ENCODE measurements at places on chromosomes 3 and 15. TPM values are rescaled to one million over a fixed set of nuclear protein-coding genes. Genes with fewer than 3 reads are reported as not detected.
A peak's percentile ranks its signal among the peaks of the same experiment; 100 is the strongest.

- DNase-seq: no peak
Observed at GRCh38 chr3:97291901-97292300, 472.7 kb upstream of the ARL6 start.

DNA sequence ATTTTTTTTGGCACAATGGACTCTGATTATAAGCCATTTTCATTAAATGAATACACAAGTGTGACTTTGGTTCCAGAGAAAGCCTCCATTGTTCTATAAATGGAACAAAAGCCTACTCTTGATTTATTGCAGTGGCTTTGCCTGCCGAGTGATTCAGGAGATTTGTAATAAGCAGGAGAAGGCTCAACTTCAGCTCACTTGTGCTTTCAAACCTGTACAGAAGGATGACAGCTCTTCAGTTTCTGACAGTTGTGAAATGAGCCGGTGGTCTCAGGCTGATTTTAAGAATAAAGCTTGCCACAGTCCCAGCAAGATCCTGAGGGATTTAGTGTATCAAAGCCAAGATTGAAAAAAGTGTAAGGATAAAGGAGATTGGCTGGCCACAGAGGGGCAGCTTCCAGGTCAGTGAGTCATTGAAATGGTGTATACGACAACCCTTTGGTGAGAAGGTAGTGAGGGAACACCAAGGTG lies 438.8 kb upstream of the TGFBR2 start:
- no peak for DNase-seq

GRCh38 chr3:195751560-195751959 lies 30.8 kb downstream of the MUC20 start:
- no peak for DNase-seq

GRCh38 chr3:172908771-172909270 lies 158.3 kb downstream of the ECT2 start:
- no peak for DNase-seq

DNA sequence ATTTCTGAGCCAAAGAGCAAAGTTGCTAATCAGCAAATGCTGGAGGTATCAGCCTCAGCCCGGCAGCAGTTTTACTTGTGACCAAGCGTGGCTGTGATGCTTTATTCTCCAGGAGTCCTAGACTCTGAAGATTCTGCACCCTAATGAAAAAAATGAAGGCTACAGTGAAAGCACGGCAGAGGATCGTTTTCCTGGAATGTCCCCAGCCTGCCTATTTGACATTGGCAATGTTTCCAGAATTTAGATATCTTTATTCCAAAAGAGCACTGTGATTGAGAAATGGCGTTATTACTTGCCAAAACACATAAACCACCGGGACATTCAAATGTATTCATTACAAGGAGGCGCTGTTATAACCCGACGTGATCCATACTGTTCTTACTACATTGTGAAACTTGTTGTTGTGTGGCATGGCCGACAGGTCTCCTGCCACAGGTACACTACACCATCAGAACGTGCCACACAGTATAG lies 263.8 kb downstream of the SLCO3A1 start:
- no peak for DNase-seq

- DNase-seq: no peak
Observed at GRCh38 chr15:31523027-31523654, 196.5 kb downstream of the KLF13 start.

DNA sequence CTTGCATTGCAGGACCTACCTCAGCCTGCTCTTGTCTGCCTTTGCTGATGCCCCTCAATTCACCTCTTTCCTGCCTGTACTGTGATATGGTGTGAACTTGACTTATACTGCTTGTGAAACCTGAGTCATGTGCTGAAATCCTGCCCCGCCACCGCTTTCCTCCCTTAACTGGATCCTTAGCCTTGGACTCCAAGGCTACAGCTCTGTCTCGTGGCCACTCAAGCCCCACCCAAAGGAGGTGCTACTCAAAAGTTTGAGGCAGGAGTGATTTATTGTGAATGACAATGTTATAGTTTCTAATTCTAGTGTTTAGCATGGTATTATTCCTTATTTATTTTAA lies 56.1 kb downstream of the MYZAP start:
- peak; percentile 53 for DNase-seq

GRCh38 chr15:84834229-84834955 lies 17.2 kb downstream of the ALPK3 start:
- DNase-seq: no peak

DNA sequence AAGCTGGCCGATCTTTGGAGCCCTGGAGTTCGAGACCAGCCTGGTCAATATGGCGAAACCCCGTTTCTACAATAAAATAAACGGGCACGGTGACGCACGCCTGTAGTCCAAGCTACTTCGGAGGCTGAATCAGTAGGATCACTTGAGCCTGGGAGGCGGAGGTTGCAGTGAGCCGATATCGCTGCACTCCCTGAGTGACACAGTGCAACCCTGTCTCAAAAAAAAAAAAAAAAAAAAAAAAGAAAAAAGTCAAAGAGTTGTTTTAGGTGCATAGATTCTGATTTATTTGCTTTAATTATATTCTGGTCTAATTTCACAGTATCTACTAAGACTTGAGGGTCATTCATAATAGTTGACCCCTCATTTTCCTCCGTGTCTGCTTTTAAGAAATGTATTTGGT lies 1.7 kb downstream of the ARL13B start:
- no peak for DNase-seq

GRCh38 chr15:51342227-51342999 lies 958 bp downstream of the GLDN start:
- no peak for DNase-seq

DNA sequence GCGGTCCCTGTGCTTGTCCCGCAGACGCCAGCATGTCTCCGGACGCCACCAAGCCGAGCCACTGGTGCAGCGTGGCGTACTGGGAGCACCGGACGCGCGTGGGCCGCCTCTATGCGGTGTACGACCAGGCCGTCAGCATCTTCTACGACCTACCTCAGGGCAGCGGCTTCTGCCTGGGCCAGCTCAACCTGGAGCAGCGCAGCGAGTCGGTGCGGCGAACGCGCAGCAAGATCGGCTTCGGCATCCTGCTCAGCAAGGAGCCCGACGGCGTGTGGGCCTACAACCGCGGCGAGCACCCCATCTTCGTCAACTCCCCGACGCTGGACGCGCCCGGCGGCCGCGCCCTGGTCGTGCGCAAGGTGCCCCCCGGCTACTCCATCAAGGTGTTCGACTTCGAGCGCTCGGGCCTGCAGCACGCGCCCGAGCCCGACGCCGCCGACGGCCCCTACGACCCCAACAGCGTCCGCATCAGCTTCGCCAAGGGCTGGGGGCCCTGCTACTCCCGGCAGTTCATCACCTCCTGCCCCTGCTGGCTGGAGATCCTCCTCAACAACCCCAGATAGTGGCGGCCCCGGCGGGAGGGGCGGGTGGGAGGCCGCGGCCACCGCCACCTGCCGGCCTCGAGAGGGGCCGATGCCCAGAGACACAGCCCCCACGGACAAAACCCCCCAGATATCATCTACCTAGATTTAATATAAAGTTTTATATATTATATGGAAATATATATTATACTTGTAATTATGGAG lies 79.1 kb downstream of the SMAD6 start:
- no peak for DNase-seq

DNA sequence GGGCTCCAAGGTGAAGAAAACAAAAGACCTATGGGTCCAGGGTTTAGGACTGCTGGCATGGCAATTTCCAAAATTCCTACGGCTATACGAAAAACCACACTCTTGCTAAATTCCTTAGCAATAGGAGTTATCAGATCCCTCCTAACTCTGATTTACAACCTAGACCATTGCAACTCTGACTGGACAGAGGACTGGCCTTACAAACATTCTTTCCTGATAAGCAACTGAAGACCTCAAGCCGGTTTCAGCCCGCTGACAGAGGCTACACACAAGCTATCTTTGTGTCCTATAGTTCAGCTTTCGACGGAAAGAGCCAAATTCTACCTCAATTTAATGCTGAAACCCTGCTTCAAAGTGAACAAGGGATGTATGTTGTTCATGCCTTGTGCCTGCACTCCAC lies 38.3 kb upstream of the AGBL1 start:
- DNase-seq: no peak

DNA sequence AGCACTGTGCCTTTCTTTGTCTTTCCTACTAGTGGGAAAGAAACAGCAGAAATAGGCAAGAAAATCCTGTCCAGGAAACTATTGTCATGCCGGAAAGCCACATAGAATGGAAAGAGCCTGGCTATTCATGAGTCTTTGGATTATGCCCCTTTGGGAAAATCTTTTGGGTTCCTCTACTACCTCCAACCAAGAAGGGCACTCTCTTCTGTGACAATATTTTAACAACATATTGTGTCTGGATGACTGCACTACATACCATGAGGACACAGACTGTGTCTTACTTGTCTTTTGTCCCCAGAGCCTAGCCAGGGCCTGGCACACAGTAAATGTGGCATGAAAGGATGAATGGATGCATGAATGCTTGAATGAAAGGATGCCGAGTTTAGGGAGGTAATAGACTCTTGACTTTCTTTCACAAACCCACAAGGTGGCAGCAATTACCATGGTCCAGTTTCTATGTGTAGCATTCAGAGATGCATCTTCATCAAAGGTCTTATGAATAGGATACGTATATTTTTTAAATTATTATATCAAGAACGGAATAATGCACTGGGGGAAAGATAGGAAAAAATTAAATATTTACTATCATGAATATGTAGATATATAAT lies 30.3 kb downstream of the ARL14 start:
- peak; percentile 65 for DNase-seq

DNA sequence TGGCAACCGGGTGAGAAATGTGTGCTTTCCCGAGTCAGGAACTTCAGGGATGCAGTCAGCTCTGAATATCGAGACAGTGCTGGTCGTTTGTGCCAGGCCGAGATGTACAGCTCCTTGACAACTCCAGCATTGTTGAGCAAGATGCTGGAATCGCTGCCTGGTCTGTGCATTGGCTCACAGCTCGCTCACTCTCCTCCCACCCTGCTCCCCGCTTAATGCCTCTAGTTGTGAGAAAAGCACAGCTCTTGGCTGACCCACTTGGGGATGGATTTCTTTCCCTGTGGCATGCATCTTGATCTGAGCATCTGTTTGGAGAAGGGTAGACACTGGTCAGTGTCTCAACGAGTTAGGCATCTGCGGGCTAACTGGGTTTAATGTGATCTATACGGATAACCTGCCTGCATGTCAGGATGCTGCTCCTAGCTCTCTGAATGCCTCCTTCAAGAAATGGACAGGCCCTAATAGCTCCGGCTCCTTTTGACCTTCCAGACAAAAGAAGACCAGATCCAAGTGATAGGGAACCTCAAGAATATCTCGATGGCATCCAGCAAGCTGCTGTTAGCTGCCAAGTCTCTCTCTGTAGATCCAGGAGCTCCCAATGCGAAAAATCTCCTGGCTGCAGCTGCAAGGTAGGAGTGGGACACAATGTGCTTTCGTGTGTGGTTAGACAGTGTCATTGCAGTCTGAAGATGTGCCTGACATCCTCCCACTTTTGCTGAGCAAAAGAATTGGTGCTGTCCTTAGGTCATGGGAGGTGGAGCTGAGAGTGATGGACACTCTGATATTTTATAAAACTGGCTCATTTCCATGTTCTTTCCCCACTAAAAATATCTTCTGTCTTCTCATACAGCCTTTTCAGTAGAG lies 302.2 kb upstream of the TPM1 start:
- DNase-seq: no peak

- no peak for DNase-seq
Observed at GRCh38 chr3:69249001-69249400, 126.6 kb upstream of the LMOD3 start.

DNA sequence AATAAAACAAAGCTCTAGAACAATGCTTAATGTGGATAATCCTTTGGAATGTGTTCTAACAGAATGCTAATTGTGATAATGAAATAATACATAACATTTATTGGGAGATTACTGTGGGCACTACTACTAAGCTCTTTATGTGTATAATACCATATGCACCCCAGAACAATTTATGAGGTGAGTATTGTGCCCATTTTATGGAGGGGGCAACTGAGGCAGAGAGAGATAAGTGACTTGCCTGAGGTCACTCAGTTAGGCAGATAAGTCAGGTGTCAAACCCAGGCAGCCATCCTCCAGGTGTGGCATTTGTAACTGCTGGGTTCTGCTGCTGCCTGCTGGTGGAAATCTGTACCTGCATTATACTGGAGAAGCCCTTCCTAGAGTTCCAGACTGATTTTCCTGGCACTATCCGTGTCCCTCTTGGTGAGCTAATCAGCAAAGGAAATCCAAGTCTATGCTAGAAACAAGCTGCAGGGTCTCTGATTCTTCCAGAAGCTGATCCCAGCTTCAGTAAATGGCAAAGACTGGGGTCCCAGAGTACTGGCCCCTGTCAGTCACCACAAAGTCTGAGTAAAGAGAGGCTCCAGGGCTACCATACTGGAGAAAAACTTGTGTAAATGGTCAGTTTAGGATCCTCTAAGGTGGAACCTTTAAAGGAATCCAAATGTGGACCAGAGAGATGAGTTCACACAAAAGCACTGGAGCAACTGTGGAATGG lies 22.6 kb upstream of the RBP1 start:
- DNase-seq: peak; percentile 50

DNA sequence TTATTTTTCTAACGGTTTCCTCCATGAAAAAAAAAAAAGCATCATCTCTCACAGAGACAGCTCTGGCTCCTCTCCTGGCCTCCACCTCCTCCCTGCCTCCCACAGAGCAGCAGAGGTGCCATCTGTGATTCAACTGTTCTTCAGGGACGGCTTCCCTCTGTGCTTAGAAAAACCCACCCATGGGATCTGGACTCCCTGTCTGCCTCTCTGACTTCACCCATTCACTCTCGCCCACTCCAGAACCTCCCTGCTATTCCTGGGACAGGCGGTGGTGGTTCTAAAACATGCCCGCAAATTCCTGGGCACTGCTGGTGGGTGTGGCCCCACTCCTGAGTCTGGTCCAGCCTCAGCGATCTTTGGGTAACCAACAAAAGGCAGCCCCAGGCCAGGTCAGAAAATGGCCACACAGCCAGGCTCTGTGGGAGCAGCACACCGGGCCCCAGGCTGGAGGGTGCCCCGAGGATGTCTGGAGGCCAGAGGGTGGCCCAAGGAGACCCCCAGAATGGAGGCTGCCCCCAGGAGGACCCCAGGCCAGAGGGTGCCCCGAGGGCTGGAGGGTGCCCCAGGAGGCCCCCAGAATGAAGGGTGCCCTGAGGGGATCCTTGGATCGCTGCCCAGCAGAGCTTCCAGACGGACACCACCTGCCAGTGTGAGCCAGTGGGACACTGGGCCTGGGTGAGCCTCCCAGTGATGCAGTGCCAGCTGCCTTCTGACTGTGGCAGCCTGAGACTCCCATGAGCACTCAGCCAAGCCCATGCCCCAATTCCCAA lies 2.6 kb upstream of the CHST13 start:
- no peak for DNase-seq

GRCh38 chr3:40717471-40717870 lies 192.7 kb downstream of the ZNF621 start:
- DNase-seq: no peak

- no peak for DNase-seq
Observed at GRCh38 chr15:62533687-62534086, 368.6 kb upstream of the C2CD4B start.

- peak; percentile 46 for DNase-seq
Observed at GRCh38 chr3:185318141-185318540, 44.8 kb upstream of the MAP3K13 start.

- peak; percentile 75 for DNase-seq
Observed at GRCh38 chr15:38068626-38069391, 134.4 kb downstream of the TMCO5A start.

GRCh38 chr3:72550582-72551262 lies 297.5 kb downstream of the SHQ1 start:
- DNase-seq: no peak

TTLL13 gene
- not detected for polyA plus RNA-seq

MUSTN1 gene
- not detected for polyA plus RNA-seq

TM6SF1 gene
- 1.8 TPM for polyA plus RNA-seq

PLA2G4D gene
- polyA plus RNA-seq: not detected

PLCD1 gene
- polyA plus RNA-seq: 21.0 TPM

SLC25A20 gene
- polyA plus RNA-seq: 24.0 TPM

CLRN1 gene
- not detected for polyA plus RNA-seq

PSMD6 gene
- polyA plus RNA-seq: 184 TPM

RNF168 gene
- polyA plus RNA-seq: 11.1 TPM

SCN11A gene
- 0.51 TPM for polyA plus RNA-seq
